ENCODE measurements at places on chromosomes 6 and 20. TPM values are rescaled to one million over a fixed set of nuclear protein-coding genes. Genes with fewer than 3 reads are reported as not detected.

GRCh38 chr6:134247231-134247833 is 70.6 kb downstream of the SGK1 start:
- H3K4me3 ChIP-seq: peak overlapping the region; percentile 47
- peak overlapping the region; percentile 97 for H3K27ac ChIP-seq
- no peaks in the 10 kb centered on the region for H3K27me3 ChIP-seq
- no peaks in the 10 kb centered on the region for H3K36me3 ChIP-seq
- peaks cover 59% of the 10 kb centered on the region for H3K4me1 ChIP-seq

DNA sequence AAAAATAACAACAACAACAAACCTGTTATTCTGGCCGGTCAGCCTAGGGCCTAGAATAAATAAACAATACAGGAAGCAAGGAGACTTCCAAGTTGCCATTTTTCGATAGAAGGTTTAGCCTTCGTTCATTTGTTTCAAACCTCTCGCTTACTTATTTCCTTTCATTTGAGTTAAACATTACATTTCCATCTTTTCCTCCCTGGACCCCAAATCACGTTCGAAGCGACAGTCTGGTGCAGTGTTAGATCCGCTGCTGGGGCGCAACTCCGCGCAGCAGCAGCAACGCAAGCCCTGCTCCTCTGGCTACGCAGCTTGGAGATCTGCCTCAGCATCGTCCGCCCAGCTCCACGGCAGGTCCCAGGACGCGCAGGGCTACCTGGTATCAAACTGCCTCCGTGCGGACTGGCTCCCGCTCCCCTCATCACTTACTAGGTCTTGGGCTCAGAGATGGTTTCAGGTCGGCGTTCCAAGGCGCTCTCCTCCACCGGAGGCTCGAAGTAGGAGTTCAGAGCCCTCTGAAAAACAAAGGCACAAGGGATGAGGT is 530 bp downstream of the TDP2 start:
- H3K4me3 ChIP-seq: peak overlapping the region; percentile 99
- peaks cover 48% of the 10 kb centered on the region for H3K4me1 ChIP-seq
- H3K36me3 ChIP-seq: peaks cover 54% of the 10 kb centered on the region
- peak overlapping the region; percentile 96 for H3K27ac ChIP-seq
- no peak for DNase-seq

GRCh38 chr20:48460681-48461080 is 367.1 kb downstream of the PREX1 start:
- peaks cover 9% of the 10 kb centered on the region for H3K27me3 ChIP-seq
- H3K4me3 ChIP-seq: no peak overlapping the region
- no peaks in the 10 kb centered on the region for H3K36me3 ChIP-seq

GRCh38 chr6:6683969-6684833 is 95.7 kb downstream of the LY86 start:
- no peak overlapping the region for H3K27ac ChIP-seq
- peak overlapping the region; percentile 25 for H3K4me3 ChIP-seq
- H3K4me1 ChIP-seq: peaks cover 16% of the 10 kb centered on the region
- no peak for DNase-seq

The TMEM200A gene
- 0.69 TPM for total RNA-seq

DNA sequence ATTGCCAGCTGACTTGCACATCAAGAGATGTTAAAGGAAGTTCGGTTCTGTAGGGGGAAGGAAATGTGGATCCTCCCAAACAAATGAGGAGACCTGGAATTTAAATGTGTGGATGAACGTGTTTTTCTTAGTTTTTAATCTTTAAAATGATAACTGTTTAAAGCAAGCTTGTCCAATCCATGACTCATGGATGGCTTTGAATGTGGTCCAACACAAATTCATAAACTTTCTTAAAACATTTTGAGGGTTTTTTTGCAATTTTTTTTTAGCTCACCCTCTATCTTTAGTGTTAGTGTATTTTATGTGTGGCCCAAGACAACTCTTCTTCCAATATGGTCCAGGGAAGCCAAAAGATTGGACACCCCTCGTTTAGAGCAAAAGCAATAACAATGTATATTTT is 12.6 kb downstream of the TUBB2B start:
- H3K27me3 ChIP-seq: peaks cover 37% of the 10 kb centered on the region
- peaks cover 1% of the 10 kb centered on the region for H3K4me1 ChIP-seq
- no peak overlapping the region for H3K4me3 ChIP-seq
- H3K36me3 ChIP-seq: no peaks in the 10 kb centered on the region
- no peak for DNase-seq
- no peak overlapping the region for H3K27ac ChIP-seq

Data from activated B cell treated with CpG ODN at 0.5 μM for 24 hours (primary cell).